OCI-M1 (cell line): ENCODE measurements at places on chromosomes 1 and 21.

DNA sequence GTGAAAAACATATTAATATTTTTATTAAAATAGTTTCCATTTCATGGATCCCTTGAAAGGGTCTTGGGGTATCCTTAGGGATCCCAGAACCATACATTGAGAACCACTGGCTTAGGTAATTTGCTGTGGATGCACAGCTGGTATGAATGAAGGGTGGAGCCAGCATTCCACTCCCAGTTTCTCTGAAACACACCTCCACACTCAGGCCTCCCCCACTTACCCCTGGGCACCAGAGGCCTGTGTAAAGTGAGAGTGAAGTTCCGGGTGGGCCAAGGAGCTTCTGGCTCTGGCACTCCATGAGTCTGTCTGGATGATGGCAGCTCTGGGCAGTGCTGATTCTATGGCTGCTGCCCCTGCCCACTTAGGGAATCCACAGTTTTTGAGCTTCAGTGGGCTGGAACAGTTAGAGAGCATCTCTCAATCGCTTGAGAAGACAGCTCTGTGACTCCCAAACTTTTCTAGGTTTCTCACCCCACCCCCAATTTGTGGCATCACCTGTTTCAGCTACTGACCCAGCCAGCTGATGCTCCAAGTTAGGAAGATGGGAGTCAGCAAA lies 57.8 kb upstream of the CD1D start:
- DNase-seq: no peak

GRCh38 chr1:155324717-155325602 lies 4.3 kb downstream of the RUSC1 start:
- peak; percentile 77 for DNase-seq

DNA sequence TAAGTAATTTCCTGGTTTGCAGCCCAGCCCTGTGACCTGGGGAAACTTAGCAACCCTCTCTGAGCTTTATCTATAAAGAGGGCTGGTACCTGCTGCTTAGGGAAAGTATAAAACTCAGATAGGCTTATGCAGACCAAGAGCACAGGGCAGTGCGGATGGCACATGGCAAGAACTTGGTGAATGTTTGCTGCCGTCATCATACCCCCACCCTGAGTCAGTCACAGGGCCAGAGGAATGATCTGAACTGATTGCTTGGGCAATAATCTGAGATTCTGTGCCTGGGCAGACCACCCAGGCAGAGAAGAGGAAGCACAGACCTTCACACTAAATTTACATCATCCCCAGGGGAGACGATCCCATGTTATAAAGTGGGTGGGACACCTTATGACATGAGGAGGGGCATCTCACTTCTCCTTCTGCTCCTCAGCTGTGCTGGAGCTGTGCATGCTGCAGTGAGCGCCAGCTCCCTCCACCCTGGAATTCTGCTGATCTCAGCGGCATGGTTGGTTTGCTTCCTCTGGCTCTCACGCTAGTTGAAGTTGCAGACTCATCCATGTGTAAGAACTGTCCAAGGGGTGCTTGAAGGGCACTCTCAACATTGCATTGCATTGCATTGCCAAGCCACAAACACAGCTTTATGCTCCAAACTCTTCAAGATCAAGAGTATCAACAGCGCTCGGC lies 197.1 kb downstream of the AJAP1 start:
- DNase-seq: no peak

GRCh38 chr1:6273380-6273891 lies 12.5 kb upstream of the GPR153 start:
- no peak for DNase-seq

DNA sequence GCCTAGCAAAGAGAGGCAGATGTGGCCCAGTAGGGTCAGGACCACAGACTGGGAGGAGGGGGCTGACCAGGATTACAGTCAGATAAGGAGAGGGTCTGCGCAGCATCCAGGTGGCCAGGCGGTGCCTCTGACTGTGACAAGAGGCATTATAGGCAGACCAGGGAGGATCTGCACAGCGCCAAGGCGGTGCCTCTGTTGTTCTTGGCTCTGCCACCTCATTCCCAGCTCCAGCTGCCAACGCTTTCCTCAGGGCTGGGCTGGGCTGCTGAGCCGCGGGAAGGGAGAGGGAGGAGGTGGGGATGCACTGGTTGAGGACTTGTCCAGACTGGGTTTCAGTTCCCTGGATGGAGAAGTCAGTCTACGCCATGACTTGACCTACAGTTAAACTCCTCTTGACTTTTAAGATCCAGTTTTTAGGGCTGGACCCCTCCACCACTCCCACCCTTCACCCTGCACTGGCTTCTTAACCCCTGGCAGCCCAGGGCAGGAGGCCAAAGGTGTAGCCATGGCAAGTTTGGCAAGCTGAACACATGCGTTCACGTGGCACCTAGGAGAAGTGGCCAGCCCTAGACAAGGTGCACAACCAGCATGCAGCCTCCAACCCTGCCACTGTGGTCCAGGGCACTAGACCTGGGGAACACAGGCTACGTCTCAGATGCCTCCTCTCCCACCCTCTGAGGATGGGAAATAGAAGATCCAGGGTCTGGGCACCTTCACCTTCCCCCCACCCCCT lies 4.5 kb upstream of the CRABP2 start:
- no peak for DNase-seq

DNA sequence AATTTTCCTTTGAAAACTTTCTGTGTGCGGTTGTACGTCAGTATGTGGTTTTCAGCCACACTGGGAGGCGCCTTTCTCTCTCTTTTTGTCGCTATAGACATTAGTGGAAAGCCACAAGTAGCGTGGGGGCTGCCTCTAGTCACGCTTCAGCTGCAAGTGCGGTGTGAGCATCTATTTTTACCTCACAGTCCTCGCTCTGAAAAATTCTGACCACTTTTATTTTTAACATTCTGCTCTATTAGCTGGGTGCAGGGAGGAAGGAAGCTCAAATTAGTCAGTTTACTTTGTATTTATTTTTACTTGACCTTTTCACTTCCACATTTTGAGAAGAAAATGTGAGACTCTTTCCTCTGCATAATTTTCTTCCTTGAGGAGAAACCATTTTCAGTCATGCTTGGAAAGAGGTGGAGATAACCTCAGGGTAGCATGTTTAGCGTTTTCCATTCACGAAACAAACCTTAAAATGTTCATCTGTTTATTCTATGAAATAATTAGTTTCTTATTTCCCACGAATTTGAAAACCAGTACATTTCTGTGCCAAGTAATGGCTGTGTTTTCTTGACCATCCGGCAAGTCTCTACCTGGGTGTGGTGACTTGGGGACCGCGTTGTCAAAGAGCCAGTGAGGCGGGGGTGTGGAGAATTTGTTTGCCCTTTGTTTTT lies 35.6 kb downstream of the ADARB1 start:
- peak; percentile 88 for DNase-seq

DNA sequence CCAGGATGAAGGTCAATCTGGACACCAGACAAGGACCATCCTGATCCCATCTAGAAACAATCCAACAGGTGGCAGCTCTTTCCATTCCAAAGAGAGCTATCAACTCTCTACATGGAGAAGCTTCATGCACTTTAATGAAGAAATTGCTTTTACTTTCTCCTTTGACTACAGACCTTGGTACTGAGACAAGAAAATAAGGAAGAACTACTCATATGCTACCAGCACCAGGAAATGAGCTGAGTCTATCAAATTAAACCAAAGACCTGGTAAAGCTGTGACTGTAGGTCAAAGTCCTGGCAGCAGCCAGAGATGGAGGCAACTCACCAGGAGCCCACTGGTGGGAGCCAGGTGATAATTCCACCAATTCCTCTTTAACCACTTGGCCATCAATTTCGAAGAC lies 64.3 kb upstream of the LRRC8B start:
- DNase-seq: peak; percentile 49

- no peak for DNase-seq
Observed at GRCh38 chr1:228072658-228073043, 9.9 kb upstream of the ARF1 start.

DNA sequence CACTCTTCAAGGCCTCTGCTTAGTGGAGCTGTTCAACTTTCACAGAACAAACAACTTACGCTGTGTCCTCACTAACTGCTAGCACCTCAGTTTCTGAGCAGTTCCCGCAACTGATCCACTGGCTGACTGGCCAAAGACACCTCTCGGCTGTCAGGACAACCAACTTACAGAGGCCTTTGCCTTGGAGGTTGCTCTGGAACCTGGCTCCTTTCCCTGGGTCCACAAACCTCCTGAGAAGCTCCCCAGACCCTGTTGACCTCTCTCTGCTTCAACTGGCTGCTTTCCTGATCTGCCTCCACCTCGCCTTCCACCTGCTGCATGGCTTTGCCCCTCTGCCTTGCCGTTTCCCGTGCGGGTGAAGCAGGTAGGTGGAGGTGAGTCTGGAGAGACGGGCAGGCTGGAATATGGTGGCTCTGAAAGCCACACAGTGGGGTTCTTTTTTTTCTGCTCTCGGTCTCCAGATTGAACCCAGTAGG lies 13.0 kb downstream of the BTBD19 start:
- no peak for DNase-seq

DNA sequence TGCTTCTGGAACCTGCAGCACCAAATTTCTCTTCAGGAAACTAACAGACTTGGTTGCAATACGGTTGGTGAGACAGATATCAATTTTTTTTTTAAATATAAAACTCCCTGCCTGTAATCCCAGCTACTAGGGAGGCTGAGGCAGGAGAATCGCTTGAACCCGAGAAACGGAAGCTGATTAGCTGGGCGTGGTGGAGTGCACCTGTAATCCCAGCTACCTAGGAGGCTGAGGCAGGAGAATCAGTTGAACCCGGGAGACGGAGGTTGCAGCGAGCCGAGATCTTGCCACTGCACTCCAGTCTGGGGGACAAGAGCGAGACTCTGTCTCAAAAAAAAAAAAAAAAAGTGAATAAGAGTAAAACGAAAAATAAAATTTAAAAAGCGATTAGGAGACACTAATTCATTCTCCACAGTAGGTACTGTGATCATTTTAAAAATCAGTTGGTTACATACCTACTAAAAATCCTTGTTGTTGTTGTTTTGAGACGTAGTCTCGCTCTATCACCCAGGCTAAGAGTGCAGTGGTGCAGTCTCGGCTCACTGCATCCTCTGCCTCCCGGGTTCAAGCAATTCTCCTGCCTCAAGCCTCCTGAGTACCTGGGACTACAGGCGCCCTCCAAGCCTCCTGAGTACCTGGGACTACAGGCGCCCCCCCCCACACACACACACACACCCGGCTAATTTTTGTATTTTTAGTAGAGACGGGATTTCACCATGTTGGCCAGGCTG lies 796 bp upstream of the RBM8A start:
- DNase-seq: no peak

- DNase-seq: no peak
Observed at GRCh38 chr1:76465030-76465429, 390.5 kb downstream of the ST6GALNAC3 start.

GRCh38 chr1:91712393-91712792 lies 173.6 kb downstream of the TGFBR3 start:
- peak; percentile 25 for DNase-seq

- DNase-seq: no peak
Observed at GRCh38 chr1:100927276-100927675, 31.4 kb downstream of the SLC30A7 start.

DNA sequence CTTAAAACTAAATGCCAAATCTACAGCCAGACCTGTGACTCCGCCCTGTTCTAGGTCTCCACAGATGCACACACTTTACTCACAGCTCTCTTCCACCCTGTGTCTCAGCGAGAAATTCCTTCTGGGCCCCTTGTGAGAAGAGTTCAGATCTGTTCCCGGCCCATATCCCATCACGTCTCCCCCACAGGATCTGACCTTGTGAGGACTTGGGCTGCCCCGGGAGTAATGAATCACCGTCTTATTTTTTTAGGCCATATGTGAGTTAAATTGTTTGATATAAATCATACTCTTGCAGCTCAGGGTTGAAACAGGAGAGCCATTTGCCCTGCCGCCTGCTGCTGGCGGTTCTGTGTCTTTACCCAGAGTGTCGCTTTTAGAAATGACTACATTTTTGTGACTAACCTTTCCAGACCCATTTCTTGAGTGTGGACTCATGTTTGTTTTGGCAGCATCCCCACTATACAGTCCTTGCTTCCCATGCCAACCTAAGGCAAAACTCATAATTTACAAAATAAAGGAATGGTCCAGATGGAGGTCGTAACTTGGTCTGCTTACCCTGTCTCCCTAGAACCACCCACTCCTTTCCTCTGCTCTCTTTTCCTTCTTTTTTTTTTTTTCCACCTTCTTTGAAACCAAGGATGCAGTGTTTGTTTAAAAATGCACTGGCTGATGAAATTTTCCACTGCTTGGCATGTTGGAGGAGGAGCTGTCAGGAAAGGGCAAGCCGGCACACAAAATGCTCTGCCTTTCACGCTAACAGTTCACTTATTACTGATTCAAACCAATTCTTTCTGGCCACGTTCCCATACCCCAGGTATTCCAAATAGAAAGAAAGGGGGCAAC lies 98.0 kb upstream of the C1orf105 start:
- DNase-seq: no peak

DNA sequence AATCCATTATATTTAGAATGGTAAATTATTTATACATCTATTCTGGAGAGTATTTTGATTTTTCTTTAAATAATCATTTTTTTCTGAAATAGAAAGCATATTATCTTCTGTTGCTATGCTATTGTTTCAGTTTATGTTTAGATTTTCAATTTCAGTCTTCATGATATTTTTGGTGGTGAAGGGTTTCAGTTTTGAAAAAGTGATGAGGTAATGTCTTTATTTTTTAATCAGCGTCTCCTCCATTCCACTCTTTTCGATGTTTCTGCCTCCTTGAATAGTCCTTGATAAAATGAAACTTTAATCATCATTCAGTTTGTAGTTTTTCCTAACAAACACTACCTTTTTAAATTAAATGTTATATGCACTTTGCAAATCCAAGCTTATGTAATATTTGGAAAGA lies 428.6 kb downstream of the PTPRC start:
- peak; percentile 29 for DNase-seq

GRCh38 chr1:107172450-107173170 lies 31.8 kb downstream of the NTNG1 start:
- no peak for DNase-seq

- DNase-seq: no peak
Observed at GRCh38 chr1:186413319-186413718, 37.7 kb downstream of the ODR4 start.

DNA sequence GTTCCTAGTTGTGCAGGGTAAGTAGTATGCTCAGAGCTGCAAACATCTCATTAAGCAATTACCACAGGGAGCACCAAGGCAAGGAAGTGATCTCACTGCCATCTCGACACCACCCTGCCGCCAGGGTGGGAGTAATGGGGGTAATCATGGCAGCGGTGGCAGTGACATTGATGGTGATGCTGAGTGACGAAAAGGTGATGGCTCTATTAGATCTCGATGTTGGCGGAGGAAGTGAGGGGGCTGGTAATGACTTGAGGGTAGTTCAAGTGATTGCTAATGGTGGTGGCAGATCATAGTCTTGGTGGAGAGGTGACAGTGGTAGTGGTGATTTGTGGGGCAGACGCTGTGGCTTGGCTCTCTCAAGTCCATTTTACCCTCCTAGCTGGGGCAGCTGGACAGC lies 25.4 kb upstream of the TENT5B start:
- DNase-seq: no peak
